ENCODE measurements at places on chromosomes 12 and 14.
A peak's percentile ranks its signal among the peaks of the same experiment; 100 is the strongest.

- DNase-seq, result no peak
Measured at GRCh38 chr12:95066091-95066855, 7.1 kb downstream of the NR2C1 start.

- DNase-seq, result peak; percentile 26
Measured at GRCh38 chr12:102478405-102479098, 1.8 kb downstream of the IGF1 start.

- no peak for DNase-seq
Measured at GRCh38 chr12:31629756-31630732, 29.4 kb upstream of the ETFBKMT start.

DNA sequence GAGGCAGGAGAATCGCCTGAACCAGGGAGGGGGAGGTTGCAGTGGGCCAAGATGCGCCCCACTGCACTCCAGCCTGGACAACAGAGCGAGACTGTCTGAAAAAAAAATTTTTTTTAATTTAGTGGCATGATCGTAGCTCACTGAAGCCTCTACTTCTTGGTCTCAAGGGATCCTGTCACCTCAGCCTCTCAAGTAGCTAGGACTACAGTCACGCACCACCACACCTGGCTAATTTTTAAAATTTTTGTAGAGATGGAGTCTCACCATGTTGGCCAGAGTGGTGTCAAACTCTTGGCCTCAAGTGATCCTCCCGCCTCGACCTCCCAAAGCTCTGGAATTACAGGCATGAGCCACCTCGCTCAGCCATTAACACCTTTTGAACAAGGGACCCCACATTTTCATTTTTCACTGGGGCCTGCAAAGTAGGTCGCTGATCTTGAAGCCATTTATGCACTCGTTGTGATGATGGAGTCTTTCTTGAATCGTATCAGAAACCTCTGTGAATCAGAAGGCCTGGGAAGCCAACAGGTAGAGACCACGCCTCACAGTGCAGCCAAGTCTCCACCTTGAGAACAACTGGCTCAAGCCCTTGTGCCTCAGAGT lies 5.9 kb downstream of the HCAR1 start:
- DNase-seq, result no peak

DNA sequence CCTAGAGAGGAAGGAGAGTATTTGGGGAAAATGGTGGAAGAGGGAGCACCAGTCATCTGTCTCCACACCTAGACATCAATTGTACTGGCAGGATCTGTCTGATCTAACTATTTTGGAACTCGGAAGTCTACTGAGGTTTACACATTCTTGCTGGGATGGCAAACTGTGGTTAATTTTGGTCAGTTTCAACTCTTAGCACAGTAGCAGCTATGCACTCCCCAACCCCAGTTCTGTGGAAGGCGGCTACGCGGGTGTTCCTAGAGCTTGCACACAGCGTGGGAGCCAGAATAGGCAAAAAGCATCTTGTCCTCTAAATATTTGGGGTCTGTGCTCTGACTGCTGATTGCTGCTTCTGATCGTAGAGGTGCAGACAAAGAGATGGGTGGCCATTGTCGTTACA lies 33.8 kb downstream of the TECPR2 start:
- DNase-seq, result no peak

DNA sequence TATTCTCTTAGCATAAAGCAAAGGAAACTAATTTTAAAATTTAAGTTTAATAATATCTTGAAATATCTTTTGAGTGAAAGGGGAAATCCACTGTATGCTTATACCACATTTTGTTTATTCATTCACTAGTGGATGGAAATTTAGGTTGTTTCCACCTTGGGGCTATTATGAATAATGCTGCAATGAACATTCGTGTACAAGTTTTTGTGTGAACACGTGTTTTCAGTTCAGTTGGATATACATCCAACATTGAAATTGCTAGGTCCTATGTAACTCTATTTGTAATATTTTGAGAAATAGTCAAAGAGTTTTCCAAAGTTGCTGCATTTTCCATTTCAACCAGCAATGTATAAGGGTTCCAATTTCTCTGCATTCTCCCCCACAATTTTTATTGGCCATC lies 83.7 kb upstream of the ETV6 start:
- DNase-seq, result no peak

DNA sequence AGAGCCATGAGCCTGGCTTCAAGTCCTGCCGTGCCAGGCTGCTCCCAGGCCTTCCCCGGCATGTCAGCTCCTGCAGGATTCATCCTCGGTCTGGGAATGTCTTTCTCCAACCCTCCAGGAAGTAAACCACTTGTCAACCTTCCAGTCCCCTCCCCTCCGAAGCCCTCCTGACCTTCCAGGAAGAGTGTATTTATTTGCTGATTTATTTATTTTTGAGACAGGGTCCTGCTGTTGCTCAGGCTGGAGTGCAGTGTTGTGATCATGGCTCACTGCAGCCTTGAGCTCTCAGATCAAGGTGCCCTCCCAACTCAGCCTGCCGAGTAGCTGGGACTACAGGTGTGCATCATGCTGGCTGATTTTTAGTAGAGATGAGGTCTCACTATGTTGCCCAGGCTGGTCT lies 24.7 kb downstream of the VSX2 start:
- no peak for DNase-seq
